Hepatocyte (in vitro differentiated cells): ENCODE measurements at places on chromosomes 2 and 18. TPM values are rescaled to one million over a fixed set of nuclear protein-coding genes. Genes with fewer than 3 reads are reported as not detected.

The DSG4 gene
- total RNA-seq, result 0.12 and 0.23 TPM in 2 replicates

The PASK gene
- total RNA-seq, result 3.0 and 8.8 TPM in 2 replicates

The CKAP2L gene
- 4.3 and 8.1 TPM in 2 replicates for total RNA-seq

The HTRA2 gene
- total RNA-seq, result 31.2 and 32.4 TPM in 2 replicates

The UGT1A4 gene
- total RNA-seq, result not detected in 2 replicates

The AQP4 gene
- 12.8 and 14.9 TPM in 2 replicates for total RNA-seq

DNA sequence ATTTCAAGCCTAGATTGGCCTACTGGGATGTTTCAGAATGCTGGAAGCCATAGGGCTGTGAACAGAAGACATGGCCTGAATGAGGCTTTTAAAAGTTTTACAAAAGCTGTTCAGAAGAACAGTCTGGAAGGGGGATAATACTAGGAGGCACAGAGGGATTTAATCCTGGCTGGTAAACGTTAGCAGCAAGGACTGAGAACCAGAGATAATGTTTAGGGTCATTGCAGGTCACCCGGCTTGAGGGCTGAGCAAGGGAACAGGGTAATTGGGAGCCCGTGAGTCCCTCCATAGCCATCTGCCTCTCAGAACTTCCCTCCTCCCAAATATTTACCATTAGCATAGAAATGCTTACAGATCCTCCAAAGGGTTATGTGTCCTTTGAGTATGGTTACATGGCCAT, 765.4 kb downstream of the TMEM182 start:
- H3K4me1 ChIP-seq, result no peaks in the 10 kb centered on the region
- DNase-seq, result no peak
- H3K4me3 ChIP-seq, result no peak overlapping the region
- H3K27me3 ChIP-seq, result no peaks in the 10 kb centered on the region
- no peaks in the 10 kb centered on the region for H3K36me3 ChIP-seq

DNA sequence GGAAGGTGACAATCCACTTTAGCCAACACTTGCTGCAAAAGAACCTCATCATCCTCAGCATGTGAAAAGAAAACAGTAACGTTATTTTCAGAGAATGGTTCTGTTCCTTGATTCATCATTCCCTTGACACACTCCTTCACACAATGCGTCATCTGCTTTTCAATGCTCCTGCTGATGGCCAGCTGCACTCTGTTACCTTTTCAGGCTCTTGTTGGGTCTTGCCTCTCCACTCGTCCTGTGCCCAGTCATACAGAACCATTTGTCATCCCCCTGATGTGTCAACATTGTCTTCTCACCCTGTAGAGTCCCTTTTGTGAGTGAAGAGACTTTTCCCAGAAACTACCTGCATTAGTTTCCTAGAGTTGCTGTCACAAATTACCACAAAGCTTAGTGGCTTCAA, 12.2 kb upstream of the DTNA start:
- no peak for DNase-seq
- H3K27ac ChIP-seq, result no peak overlapping the region
- no peak overlapping the region for H3K4me3 ChIP-seq
- H3K27me3 ChIP-seq, result no peaks in the 10 kb centered on the region

GRCh38 chr2:6937582-6937981, 20.4 kb downstream of the RNF144A start:
- DNase-seq, result no peak
- H3K27ac ChIP-seq, result no peak overlapping the region
- H3K27me3 ChIP-seq, result no peaks in the 10 kb centered on the region
- H3K36me3 ChIP-seq, result no peaks in the 10 kb centered on the region
- H3K4me1 ChIP-seq, result no peaks in the 10 kb centered on the region

DNA sequence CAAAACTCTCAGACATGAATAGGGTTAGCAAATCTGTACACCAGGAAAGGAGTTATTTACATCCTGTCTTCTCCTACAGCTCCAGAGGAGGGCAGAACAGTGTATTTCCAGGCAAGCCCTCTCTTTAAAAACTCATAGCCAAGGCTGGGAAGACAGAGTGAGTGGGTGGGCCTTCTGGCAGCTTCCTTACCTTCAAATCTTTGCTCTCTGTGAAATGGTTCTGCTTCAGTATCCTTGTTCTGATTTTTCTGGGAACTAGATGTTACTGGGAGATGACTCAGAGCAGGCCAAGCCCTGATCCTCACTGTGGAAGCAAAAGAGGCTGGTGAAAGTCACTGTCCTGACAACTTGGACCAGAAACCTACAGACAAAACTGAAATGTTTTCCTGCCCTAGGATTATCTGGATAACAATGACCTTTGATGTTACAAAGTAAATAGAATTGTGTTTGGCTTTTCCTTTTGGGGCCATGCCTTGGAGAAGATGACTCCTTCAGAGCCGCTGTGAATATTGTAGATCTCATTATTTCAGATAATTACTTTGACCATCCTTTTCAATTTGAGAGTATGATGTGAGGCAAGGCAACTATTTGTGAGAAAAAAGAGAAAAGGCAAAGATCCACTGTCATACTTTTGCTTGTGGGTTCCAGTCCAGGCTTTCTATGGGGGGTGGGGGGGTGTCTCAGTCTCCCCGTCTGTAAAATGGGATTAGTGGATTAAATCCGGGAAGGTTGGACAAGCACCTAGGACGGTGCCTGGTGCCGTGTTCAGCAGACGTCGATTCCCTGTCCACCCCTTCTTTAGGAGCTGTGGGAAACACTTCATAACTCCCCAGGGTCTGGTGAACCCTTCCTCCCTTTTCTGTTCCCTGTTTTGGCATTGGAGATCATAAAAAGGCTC, 644 bp upstream of the QPCT start:
- H3K27ac ChIP-seq, result peak overlapping the region; percentile 0
- no peak overlapping the region for H3K4me3 ChIP-seq
- H3K4me1 ChIP-seq, result peaks cover 10% of the 10 kb centered on the region
- DNase-seq, result peak; percentile 51

DNA sequence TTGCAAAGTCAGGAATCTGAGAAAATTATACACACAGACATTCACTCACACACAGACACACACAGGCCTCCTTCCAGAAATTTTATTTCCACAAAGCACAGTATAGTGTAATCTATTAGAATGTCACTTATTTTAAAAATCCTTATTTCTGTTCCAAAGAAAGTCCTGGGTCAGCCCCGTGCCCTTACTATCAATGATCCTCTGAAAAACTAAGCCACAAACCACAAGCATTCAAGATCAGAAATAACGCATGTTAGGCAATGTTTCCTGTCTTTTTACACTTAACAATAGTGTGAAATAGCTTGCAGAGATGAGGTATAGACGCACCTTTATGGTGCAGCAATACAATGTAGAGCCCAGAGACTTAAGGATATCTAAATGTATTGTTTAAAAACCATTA, 25.8 kb downstream of the TBC1D8 start:
- H3K27me3 ChIP-seq, result no peaks in the 10 kb centered on the region
- H3K27ac ChIP-seq, result peak overlapping the region; percentile 93
- H3K36me3 ChIP-seq, result no peaks in the 10 kb centered on the region

DNA sequence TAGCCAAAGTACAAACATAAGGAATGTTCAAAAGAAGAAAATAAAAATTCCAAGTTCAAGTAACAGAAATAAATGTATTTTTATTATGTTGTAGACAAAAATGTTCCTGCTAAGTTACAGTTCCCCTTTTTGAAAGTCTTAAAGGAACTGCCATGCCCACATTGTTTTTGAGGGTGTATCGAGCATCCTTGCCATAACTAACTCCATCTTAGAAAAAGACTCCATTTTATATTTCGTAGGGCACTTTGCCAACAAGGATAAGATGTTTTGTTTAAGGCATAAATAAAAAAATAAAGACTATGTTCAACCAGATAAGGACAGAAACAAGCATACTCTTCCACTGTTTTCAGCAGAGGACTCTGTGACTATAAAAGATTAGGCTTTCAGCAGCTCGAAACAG, 67.3 kb downstream of the TMEM237 start:
- no peak for DNase-seq
- H3K27me3 ChIP-seq, result no peaks in the 10 kb centered on the region
- H3K36me3 ChIP-seq, result no peaks in the 10 kb centered on the region
- H3K4me3 ChIP-seq, result no peak overlapping the region
- H3K27ac ChIP-seq, result no peak overlapping the region

GRCh38 chr2:71689393-71689792, 236.0 kb downstream of the DYSF start:
- peaks cover 4% of the 10 kb centered on the region for H3K4me1 ChIP-seq
- no peaks in the 10 kb centered on the region for H3K36me3 ChIP-seq
- H3K27me3 ChIP-seq, result peaks cover 5% of the 10 kb centered on the region

GRCh38 chr2:233850745-233851144, 3.6 kb downstream of the HJURP start:
- H3K27ac ChIP-seq, result no peak overlapping the region
- H3K4me3 ChIP-seq, result no peak overlapping the region
- H3K27me3 ChIP-seq, result no peaks in the 10 kb centered on the region
- H3K36me3 ChIP-seq, result no peaks in the 10 kb centered on the region

DNA sequence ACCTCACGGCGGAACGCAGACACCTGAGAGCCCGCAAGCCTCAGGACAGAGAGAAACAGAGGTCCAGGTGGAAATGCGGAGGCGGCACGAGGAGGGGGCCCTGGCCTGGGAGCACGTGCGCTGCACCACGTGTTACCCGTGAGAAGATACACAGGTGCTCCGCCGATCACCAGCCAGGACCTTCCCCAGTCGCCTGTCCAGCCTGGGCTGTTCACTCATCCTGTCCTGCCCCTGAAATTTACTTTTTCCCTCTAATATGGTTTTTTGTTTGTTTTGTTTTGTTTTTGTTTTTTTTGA, 44.3 kb downstream of the TWIST2 start:
- H3K36me3 ChIP-seq, result no peaks in the 10 kb centered on the region
- H3K4me3 ChIP-seq, result no peak overlapping the region
- H3K27ac ChIP-seq, result no peak overlapping the region
- DNase-seq, result no peak
- H3K27me3 ChIP-seq, result no peaks in the 10 kb centered on the region
- peaks cover 17% of the 10 kb centered on the region for H3K4me1 ChIP-seq

- no peak for DNase-seq
- H3K4me1 ChIP-seq, result no peaks in the 10 kb centered on the region
- H3K27me3 ChIP-seq, result no peaks in the 10 kb centered on the region
- H3K27ac ChIP-seq, result no peak overlapping the region
- H3K4me3 ChIP-seq, result no peak overlapping the region
These were observed 326.5 kb upstream of the THUMPD2 start for GRCh38 chr2:40105593-40105992.

- peak within 1 kb of the TSS; percentile 26 for H3K4me3 ChIP-seq
- H3K4me1 ChIP-seq, result peaks cover 22% of the 10 kb centered on the region
- no peaks in the 10 kb centered on the region for H3K36me3 ChIP-seq
These were observed at the start of gene DPYSL5 for GRCh38 chr2:26847655-26848335. DPYSL5 (plus strand) TSS chr2:26848132; CDS start chr2:26898500, 50,368 bp downstream.

- H3K36me3 ChIP-seq, result no peaks in the 10 kb centered on the region
- no peak overlapping the region for H3K4me3 ChIP-seq
- no peak overlapping the region for H3K27ac ChIP-seq
- H3K4me1 ChIP-seq, result peaks cover 10% of the 10 kb centered on the region
- peaks cover 29% of the 10 kb centered on the region for H3K27me3 ChIP-seq
These were observed 98.0 kb downstream of the INHBB start for GRCh38 chr2:120443946-120444345.

DNA sequence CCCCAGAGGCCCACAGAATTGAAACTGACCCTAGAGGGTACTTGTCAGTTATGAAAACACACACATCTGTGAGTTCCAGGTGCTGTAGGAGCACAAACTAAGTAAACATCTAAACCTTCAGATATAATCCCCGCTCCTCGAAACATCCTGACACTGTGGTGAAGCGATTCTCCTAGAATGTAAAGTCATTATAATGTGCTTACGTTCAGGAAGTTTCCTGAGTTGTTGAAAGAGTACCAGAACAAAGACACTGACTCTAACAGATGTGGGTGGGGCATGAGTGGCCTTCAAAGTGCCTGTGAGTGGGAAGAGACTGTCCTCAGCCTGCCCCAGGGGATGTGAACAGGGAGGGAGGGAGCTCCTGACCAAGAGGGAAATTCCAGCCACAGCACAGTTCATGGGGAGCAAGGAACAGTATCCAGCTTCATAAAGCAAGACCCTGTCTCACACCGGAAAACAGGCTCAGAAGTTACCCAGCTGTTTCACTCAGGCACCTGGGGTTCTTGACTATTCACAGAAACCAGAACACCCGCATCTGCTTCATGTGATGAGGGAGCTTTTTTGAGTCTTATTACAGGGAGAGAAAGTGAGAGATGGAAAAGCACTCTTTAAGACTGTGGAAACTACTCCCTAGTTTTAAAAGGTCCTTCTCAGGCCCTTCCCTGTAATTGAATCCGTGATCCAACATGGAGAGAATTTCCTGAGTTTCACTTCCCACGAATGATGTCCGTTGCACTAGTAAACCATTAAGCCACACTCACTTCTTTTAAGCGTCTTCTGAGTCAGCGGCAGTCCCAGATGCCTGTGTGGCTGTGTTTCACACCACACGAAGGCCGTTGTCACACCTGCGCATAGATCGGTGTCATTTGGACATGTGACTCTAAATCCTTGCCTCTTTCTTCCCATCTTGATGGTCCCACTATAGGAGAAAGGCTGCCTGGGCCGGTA, 88.6 kb upstream of the EML6 start:
- no peaks in the 10 kb centered on the region for H3K27me3 ChIP-seq
- DNase-seq, result no peak
- peaks cover 22% of the 10 kb centered on the region for H3K4me1 ChIP-seq
- peaks cover 3% of the 10 kb centered on the region for H3K36me3 ChIP-seq

DNA sequence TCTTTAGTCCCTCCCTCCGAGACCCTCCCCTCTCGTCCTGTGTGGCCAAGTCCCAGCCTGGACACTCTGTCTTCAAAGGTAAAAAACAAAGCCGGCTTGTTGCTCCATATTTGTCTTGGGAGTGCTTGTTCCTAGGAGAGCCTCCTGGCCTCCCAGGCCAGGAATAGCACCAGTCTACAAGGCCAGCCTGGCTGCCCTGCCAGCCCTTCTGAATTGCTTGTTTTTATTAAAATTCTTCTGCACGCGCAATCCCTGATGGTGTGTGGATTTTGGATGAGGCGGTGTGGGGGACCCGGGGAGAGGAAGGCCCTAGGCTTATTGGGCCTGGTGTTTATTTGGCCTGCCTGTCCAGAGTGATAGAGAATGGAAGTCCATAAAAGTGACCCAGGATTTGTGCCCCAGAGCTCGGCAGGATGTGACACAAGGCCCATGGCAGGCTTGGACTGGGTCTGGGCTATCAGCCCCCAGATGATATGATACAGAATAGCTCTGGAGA, 297.3 kb downstream of the CYP26B1 start:
- no peaks in the 10 kb centered on the region for H3K36me3 ChIP-seq
- no peak for DNase-seq
- H3K27me3 ChIP-seq, result no peaks in the 10 kb centered on the region
